GM04504 (cell line): ENCODE measurements at places on chromosomes 6 and 20.
A peak's percentile ranks its signal among the peaks of the same experiment; 100 is the strongest.

GRCh38 chr6:3163248-3163594 lies 5.9 kb upstream of the TUBB2A start:
- no peak for DNase-seq

DNA sequence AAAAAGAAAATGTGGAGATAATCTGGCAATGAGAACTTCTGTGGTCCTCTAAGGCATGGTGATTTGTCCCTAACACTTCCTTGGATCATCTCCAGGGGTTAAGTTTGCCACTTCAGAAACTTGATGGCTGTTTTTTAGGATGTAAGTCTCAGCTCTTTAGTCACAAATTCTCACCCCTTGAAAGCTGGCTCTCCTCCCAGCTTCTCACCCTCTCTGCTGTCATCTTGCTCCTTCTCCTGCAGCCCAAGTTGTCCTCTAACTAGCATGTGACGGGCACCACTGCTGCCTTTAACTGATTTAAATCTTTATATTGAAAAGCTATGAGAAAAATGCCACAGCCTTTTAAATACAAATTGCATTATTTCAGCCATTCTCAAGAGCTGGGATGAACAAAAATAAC lies 107.8 kb downstream of the MAP3K5 start:
- no peak for DNase-seq

DNA sequence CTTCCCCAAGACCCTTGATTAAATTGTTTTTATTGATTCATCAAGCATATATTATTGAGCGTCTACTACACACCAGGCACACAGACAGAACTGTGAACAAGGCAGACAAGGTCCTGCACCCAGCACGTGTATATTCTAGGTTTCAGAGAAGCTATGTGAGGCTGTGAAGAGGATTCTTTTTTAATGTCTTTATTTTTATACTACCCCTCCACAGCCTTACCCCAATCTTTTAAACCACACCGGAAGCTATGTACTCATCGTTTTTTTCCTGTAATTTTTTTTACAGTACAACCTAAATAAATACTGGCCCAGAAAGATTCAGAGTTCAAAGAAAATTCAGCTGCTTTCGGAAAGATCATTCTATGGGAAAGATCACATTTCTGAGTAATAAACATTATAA lies 10.0 kb downstream of the SGK1 start:
- DNase-seq, result no peak

DNA sequence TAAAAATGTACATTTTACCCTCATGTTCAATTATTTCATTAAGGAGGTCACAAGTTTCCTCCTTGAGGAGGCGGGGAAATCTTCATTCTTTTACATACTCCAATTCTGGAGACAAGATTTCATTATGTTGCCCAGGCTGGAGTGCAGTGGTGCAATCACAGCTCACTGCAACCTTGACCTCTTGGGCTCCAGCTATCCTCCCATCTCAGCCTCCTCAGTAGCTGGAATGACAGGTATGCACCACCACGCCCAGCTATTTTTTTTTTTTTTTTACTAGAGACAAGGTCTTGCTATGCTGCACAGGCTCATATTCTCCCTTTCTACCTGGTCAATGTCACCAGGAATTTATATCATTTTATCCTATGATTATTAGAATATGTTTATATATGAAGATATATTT lies 85.8 kb downstream of the FUT9 start:
- no peak for DNase-seq

DNA sequence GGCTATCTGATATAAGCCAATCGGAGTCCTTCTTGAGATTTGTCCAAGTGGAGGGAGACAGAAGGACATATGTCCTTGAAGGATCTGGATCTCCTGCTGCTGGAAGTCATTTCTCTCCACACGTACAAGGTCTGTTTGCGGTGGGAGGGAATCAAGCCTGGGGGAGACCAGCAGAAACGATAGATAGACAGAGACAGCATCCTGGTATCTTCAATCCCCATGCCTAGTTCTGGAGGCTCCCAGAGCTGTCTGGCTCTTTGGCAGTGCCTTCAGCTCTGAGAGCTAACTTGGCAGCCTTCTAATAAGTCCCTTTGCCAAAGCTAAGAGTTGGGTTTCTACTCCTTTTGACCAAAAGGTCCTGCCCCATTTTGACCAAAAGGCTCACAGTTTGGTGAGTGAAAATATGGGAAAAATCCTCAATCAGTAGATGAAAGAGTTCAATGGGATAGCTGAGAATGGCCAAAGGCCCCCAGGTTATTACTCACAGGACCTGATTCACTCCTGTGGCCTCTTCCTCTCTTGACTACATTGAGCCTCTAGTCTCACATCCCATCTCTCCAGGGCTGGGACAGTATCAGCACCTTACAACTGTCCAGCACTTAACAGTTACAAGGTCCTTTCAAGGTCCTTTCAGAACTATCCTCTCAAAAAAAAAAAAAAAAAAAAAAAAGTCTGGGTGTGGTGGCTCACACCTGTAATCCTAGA lies 20.3 kb downstream of the AARS2 start:
- no peak for DNase-seq

- no peak for DNase-seq
Observed at GRCh38 chr6:110557199-110557598, 80.8 kb upstream of the SLC22A16 start.

DNA sequence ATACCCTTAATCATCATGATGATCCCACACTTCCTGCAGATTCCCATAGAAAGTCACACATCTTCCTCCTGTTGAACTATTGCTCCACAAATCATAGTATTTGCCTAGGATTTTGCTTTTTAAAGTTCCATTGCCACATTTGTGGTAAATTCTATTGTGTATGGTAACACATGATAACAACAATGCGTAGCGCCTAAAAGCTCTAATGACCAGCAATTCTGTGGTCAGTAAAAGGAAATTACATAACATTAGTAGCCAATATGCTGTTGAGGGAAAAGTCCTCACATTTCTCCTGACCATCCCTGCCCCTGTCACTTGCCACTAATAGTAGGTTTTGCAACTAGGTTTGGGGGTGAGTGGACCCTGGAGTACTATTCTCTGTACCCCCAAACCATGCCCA lies 31.8 kb upstream of the PDE7B start:
- DNase-seq, result no peak

DNA sequence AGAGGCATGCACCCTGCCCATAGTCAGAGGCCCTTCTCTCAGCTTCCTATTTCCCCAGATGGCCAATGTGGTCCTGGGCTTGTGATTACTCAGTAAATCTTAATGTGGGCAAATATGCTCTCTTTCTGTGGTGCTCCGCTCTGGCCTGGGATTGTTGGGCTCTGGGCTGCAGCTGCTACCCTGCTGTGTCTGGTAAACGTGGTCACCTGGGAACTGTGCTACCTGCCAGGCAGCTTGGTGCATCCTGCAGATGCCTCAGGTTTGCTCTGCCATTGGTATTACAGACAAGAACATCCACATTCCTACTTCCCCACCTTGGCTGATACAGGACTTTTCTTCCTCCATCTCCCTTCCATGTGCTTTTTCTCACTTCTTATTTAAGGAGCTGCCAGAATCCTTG lies 611.5 kb upstream of the IMPG1 start:
- no peak for DNase-seq

DNA sequence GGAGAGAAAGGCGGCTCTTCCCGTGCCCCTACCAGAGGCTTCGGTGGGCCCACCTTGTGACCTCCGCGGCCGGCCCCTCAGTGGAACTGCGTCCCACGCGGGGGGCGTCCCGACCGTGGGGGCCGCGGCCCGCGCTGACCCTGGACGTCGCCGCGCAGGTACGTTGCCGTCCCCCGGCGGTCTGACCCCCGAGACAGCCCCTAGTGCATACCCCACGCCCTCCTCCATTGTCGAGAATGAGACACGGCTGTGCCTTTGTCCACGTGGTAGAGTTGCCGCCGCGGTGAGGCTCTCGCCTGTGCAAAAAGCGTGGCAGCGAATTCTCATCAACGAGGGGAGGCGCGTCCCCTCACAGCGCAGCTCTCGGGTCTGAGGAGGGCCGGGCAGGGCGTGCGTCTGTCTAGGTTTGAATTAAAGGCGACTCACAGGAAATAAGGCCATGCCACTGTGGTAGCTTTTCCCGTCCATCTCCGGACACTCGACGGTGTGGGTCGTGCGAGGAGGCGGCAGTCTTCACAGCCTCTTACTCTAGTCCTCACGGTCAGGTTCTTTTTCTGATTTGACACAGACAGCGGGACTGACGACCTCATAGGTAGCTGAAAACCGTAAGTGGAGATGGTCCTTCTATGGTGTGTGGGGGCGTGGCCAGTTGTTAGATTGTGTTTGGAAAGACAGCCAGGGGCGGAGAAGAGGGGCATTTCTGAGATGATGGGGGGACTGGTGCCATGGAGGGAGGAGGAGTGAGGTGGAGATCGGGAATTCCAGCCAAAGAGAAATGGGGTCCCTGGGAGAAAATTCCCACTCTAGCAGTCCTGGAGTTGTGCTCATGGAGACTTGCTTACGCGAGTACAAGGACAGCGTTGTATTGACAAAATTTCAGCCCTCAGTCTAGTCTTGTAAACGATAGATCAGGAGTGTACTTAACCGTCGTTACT lies 580 bp downstream of the NXT1 start:
- DNase-seq, result no peak

DNA sequence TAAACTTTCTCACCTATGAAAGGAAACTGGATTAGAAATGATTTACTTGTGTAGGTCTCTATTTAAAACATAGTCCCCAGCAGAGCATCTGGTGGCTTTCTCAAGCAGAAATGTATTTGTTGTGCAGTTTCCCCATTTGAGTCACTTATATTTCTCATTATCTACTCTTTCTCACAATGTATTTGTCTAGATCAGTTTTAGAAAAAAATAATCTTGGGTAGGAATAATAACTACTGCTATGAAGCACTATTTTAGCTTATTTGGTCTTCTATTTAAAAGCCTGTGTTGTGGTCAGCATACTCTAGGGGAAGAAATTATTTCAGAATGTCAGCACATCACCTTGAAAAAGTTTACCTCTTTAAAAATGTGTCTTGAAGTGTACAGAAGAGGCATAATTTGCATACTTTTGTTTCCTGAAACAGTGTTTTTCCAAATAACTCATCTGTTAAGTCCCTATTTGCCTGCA lies 60.9 kb upstream of the PRL start:
- no peak for DNase-seq

GRCh38 chr6:29295181-29295585 lies 6.3 kb upstream of the OR14J1 start:
- DNase-seq, result no peak

GRCh38 chr6:148649454-148649963 lies 97.3 kb upstream of the UST start:
- DNase-seq, result no peak

- DNase-seq, result peak; percentile 58
Observed at GRCh38 chr20:34581341-34582184, 23.0 kb downstream of the MAP1LC3A start.

GRCh38 chr6:5325173-5325572 lies 63.9 kb downstream of the FARS2 start:
- no peak for DNase-seq

GRCh38 chr20:3473944-3474343 lies 3.1 kb downstream of the ATRN start:
- no peak for DNase-seq

DNA sequence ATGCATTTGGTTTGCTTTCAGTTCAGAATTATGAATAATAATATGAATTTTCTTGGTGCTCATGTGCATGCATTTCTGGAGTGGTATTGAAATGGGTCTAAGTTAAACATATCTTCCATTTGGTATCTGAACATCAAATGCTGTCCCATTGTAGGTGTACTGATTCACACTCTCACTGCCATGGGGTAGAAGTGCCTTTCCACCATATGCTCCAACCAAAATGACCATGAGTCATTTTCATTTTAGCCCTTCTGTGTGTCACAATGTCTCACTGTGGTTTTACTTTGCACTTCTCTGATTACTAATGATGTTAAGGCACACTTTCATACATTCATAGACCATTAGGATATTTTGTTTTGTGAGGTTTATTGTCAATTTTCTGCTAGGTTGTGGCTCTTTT lies 211.9 kb downstream of the HAO1 start:
- no peak for DNase-seq

- no peak for DNase-seq
Observed at GRCh38 chr20:23446505-23446904, 6.2 kb downstream of the CST11 start.

GRCh38 chr6:37625591-37626374 lies 71.9 kb downstream of the MDGA1 start:
- DNase-seq, result no peak

DNA sequence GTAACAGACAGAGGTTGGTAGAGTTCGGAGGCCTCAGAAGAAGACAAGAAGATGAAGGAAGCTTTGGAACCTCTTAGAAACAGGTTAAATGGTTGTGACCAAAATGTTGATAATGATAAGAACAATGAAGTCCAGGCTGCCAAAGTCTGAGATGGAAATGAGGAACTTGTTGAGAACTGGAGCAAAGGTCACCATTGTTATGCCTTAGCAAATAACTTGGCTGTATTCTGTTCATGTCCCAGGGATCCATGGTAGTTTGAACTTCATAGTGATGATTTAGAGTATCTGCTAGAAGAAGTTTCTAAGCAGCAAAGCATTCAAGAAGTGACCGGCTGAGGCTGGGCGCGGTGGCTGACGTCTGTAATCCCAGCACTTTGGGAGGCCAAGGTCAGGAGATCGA lies 11.1 kb upstream of the LSM14B start:
- no peak for DNase-seq
